Suppressor macrophage treated with lipopolysaccharide for 4 hours (primary cell): ENCODE measurements at places on chromosomes 7 and 10.
A peak's percentile ranks its signal among the peaks of the same experiment; 100 is the strongest.

DNA sequence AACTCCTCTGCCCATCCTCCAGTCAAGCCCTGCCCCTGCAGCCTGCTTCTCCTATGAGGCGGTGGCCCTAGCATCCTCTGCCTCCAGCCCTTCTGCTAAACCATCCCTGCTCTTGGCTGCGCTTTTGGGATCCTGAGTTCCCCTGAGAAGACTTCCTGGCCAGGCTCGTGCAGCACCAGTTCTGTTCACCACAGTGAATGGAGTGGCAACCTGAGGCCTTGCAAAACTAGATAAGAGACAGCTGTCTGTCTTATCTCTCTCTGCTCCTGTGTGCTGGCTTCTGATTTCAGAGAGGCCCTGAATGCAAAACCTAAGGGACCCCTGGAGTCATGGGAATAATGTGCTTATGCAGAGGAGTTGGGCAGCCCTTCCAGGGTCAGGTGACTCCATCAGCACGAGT, 119.2 kb downstream of the TMEM178B start:
- DNase-seq, result no peak

GRCh38 chr10:1420661-1421362, 316.5 kb downstream of the ADARB2 start:
- peak; percentile 45 for DNase-seq

- DNase-seq, result no peak
These were observed 249.8 kb upstream of the LYZL1 start for GRCh38 chr10:29039091-29039490.

DNA sequence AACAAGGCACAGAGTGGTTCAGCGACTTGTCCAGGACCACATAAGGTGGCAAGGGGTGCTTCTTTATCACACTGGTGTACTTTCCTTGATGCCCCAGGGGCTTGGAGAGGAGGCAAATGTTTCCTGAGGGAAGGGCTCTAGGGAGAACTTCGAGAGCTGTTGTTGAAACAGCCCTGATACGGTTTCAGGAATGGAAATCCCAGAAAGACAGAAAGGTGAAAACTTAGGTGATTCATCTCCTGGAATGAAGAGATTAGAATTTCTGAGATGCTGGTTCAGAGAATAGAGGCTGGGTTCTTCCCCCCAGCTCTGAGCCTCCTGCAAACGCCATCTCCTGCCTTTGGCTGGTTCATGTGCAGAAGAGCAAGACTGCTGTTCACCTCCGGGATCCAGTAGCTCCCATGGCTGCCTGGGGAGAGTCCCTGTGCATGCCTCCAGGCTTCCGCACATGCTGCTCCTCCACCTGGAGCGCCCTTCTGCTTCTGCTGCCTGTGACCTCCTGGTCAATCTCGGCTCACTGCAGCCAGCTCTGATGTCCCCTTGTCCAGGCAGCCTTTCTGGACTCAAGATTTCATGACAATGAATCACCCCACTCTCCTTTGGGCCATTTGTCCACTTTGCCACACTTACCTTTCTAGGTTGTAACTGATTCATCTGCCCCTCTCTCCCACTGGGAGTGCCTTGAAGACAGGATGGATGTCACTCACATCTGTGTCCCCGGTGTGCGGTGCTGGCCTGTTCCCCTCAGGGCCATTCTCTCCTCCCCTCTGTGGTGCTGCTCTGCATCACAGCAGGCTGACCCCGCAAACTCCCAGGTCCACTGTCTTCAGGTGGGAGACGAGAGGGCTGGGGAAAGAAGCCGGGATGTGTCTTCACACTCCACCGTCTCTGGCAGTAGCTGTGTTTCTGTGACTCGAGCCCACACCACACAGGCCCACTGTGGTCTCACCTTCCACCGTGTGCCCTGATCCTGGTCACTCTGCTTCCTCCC, 3.6 kb upstream of the CDH23 start:
- DNase-seq, result no peak

GRCh38 chr7:5838761-5839500, 41.7 kb upstream of the OCM start:
- DNase-seq, result no peak

DNA sequence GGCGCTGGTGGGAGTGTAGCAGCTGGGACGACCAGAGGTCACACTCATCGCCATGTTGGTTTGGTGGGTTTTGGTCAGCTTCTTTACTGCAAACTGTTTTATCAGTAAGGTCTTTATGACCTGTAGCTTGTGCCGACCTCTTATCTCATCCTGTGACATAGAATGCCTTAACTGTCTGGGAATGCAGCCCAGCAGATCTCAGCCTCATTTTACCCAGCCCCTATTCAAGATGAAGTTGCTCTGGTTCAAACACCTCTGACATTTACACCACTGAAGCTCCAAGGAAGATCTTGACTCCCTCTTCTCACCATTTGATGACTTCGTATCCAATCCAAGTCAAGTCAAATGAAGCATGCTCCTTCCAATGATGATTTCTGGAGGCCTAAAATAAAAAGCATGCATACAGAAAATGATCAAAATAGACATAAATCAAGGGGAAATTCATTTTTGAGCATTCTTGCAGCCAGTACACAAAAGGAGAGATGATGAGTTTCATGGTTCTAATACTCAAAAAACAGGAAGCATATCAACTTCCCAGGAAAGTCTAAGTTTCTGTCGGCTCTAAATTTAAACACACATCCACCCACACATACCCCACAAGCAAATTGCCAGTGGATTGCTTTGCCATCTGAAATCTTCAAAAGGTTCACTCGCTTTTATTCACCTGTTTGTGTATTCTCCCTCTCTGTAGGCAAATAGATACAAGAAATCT, 2.4 kb upstream of the PSMG3 start:
- DNase-seq, result peak; percentile 21

DNA sequence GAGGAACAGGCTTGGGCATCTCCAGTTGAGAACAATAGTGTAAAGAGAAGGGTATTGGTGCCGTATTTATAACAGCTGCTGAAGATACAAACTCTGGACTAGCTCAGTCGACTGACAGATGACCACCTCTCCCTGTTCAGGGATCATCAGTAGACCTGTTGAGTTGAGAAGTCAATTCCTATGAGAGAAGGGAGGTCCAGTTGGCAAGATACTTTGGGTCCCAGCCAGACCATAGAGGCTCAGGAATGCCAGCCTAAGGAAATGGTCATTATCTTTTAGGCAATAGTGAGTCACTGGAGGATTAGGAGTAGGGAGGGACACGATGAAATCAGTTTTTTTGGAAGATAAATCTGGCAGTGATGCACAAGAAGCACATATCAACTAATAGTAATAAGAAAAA, 202.9 kb downstream of the TRIL start:
- no peak for DNase-seq

- no peak for DNase-seq
These were observed 39.2 kb downstream of the AIFM2 start for GRCh38 chr10:70093335-70093944.
